Immature natural killer cell (primary cell): ENCODE measurements at places on chromosomes 1 and 21.

DNA sequence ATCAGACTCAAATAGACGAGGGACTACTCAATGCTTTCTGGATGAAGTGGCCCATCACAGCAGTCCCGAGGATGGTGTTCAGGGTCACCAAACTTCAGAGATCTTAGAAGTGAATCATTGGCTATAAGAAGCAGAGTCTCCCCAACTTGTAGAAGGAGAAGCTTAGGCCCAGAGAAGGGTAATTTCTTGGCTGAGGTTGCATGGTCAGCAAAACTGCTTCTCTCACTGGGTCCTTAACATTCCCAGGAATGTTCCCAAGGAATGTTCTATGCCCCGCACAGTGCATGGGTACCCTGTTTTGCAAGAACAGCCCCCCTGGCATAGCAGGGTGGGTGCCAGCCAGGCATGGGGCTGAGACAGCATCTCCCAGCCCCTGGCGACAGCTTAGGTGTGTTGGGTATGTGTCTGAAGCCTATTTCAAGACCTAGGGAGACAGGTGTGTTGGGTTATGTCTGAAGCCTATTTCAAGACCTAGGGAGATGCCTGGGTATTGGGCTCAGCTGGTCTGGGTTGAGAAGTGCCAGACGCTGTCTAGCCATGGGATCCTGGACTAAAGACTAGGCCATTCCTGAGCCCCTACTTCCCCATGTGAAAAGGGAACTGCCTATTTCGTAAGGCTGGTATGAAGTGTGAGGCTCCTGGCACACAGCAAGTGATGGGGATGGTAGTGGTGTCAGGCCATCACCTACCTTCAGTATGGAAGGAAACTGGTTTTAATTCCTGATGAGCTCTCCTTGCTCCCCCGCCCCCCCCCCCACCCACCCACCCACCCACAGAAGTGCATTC lies 26.1 kb downstream of the PADI6 start:
- DNase-seq, result no peak

DNA sequence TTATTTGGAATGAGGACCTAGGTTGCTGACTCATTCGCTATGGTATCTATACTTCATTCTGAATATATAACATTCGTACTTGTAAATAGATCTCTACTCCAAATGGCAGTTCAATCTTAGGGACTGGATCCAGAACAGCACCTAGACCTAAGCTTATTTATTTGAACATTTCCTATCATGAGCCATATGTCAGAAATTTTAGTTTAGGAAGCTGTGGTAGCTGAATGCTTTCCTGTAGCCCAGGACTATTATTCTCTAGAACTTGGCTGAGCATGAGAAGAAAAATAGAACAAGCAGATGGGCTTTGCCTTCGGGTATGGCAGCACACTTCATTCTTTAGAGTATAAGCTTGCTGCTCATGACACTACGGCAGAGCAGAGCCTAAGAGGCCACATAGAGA lies 1114.4 kb upstream of the B3GALT2 start:
- DNase-seq, result no peak

GRCh38 chr1:233655301-233655740 lies 41.4 kb downstream of the KCNK1 start:
- DNase-seq, result no peak

- DNase-seq, result peak; percentile 21
Measured at GRCh38 chr1:24584171-24584647, 28.3 kb downstream of the NCMAP start.

DNA sequence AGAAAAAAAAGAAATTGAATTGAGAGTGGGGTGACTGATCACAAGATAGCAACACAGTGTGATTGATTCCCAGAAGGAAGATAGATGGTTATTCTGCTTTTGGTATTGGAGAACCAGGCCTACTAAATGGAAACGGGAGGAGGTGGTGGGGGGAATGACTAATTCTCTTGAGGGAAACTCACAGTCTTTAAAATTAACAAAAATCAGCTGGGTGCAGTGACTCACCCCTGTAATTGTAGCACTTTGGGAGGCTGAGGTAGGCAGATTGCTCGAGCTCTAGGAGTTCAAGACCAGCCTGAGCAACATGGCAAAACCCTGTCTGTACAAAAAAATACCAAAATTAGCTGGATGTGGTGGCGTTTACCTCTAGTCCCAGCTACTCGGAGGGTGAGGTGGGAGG lies 134.6 kb upstream of the PDE4B start:
- DNase-seq, result no peak

GRCh38 chr21:29730281-29730680 lies 209.5 kb downstream of the GRIK1 start:
- no peak for DNase-seq

DNA sequence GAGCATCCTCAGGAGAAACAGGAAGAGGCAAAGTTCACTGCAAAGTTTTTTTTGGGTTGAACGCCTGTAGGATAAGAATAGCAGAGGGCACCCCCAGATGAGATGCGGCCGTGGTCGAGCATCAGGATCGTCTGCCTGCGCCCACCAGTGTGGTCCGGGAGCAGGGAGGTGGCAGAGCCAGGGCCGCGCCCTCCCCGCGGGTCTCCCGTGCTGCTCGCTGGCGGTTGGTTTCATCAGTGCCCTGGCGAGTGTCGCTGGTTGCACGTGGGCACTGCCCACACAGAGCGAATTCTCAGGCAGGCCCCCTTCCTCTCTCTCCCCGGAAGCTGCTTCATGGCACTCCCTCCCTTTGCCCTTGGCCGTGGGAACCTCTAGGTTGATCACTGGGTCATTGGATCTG lies 120.0 kb downstream of the PCBP3 start:
- DNase-seq, result no peak

DNA sequence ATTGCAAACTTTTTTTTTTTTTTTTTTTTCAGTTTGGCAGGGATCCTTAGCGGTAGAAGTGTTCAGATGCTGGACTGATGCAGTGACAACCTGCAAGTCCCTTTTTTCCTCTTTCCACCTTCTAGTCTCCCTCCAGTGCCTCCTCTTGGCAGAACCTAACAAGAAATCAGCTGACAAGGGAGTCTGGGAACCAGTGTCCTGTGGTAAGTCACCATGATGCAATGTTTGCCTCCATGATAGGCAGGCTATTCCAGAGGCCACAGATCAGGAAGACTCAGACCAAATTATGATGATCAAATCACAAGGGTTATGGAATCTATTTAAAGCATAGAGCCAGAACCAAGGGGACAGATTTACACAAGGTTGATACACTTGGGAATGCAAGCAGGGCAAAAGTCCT lies 3.0 kb upstream of the CD34 start:
- no peak for DNase-seq

DNA sequence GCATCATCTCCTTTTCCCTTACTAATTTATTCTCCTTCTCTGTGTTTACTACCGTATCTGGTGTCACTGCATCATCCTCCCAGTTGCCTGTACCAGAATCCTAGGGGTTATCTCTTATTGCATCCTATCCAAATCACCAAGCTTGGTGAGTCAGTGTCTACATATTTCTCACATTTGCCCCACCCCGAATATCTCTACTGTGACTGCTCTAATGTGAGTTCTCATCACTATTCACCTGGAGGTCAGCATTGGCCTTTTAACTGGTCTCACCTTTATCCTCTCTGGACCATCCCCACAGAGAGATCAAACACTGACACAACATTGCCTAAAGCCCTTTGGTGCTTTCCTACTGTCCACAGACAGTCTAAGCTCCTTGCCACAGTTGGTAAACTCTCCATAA lies 45.7 kb upstream of the ZNF648 start:
- no peak for DNase-seq

DNA sequence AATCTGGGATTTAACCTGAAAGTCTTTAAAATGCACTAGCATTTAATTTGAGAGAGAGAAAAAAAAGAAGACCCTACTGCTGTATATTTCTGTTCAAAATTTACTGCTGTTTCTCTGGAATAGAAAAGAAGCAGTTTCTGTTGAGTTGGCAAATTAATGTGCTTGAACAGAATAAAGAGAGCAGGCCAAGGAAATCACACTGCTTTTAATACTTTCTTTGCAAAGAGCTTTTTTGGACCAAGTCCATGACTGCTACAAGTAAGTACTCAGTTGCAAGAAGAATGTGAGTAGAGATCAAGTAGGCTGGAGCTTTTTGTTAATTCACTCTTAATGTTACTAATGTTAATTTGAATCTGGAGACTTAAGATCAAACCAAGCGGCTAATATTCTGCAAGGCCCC lies 336.2 kb upstream of the SGIP1 start:
- DNase-seq, result no peak

- DNase-seq, result no peak
Measured at GRCh38 chr1:94739521-94740061, 80.6 kb upstream of the SLC44A3 start.

DNA sequence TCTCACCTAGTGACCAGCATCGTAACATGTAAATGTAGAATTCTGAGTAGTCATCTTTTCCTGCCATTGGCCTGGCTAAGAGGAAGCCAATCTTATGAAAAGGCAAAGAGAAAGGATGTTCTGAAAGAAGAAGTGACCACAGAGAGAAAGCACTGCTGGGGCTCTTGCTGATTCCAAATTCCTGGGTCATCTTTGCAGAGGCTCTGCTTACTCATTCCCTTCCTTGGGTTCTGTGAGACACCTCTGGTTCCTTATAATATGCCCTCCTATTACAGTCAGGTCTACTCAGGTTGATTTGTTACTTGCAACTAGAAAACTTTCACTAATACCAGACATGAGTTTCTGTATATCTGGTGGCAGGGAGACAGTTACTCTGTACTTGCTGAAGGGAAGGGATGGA lies 198.8 kb upstream of the C8B start:
- DNase-seq, result no peak

GRCh38 chr21:46145159-46145839 lies 10.1 kb downstream of the FTCD start:
- no peak for DNase-seq

GRCh38 chr1:155982106-155982505 lies 3.8 kb upstream of the ARHGEF2 start:
- DNase-seq, result no peak

DNA sequence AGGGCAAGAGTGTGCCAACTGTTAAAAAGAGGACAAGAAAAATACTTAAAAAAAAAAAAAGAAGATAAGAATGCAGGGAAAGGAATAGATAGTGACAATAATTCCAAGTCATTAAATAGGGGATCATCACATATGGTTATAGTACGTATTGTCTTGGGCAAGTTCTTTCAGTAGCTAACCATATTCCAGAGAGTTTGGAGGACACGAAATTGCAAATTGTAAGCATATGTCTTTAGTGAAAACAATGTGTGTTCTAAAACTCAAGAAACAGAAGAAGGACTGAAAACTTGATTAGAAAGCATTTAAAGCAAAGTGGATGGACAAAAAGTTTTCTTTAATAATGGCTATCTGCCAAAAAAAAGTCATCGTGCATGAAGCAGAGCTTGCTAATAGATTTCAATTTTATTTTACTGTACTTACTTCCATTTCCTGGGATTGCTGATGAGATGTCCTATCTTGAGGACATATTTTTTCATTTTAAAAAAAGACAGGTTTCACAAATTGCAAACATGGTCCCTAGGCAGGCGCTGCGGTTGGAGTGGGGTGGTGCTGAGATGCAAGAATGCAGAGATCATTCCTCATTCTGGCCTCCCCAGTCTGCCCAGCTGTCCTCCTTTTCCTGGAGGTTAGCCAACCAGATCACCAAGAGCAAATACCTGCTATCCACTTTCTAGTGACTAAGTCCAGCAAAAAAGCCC lies 11.9 kb downstream of the TSPAN2 start:
- DNase-seq, result no peak

GRCh38 chr1:173857363-173857917 lies 10.3 kb downstream of the GAS5 start:
- DNase-seq, result no peak

GRCh38 chr21:45405819-45406762 lies 1.1 kb downstream of the COL18A1 start:
- no peak for DNase-seq

GRCh38 chr1:173856903-173857302 lies 10.9 kb downstream of the GAS5 start:
- no peak for DNase-seq

DNA sequence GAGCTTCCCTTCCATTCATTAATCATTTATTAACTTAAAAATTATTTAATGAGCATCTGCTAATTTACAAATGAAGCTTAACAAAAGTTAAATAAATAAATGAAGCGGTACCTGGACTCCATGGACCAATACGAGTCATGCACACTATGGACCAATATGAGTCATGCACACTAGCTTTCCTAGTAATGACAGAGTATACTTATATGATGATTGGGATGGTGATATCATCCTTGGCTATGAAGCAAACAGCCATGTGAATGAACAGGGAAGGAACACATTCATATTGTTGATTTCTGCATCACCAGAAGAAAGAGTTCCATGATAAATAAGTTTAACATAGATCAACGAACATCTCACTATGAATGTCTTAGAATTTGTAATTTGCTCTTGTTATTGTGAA lies 109.9 kb downstream of the SPAG17 start:
- DNase-seq, result no peak

GRCh38 chr1:217115404-217116380 lies 392.5 kb upstream of the ESRRG start:
- no peak for DNase-seq

DNA sequence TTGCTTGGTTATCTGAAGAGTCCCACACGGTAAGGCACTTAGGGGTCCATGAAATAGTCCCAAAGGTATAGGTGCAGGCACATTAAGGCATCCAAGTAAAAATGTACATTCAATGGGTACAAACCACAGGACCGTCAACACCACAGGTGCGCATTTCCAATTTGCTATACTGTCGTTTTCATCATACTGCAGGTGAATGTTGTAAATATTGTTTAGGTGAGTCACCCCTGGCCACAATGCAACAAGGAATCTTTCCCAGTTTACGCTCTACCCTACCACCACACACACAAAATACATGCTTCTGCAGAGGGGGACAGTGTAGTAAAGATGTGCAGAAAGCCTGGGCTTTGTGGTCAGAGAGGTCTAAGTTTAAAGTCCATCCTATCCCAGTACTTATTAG lies 13.7 kb downstream of the CADM3 start:
- DNase-seq, result no peak

GRCh38 chr1:91631718-91632330 lies 131.2 kb downstream of the CDC7 start:
- no peak for DNase-seq

DNA sequence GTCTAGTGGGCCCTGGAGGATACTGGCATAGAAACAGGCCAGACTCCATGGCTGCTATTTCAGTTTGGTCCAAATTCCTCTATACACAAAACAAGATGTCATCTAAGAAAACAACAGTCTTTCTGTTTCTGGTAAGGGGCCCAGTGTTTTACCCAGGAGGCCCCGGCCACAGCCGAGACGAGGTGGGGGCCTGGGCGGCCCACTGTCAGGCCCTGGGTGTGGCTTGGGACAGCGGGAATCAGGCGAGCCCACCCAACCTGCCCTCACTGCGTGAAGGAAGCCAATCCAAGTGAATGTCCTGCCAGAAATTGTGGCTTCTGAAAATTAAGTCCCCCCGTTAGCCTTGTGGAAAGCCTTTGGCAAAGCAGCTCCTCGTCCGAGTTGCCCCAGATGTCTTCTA lies 31.2 kb upstream of the GPR153 start:
- DNase-seq, result no peak

DNA sequence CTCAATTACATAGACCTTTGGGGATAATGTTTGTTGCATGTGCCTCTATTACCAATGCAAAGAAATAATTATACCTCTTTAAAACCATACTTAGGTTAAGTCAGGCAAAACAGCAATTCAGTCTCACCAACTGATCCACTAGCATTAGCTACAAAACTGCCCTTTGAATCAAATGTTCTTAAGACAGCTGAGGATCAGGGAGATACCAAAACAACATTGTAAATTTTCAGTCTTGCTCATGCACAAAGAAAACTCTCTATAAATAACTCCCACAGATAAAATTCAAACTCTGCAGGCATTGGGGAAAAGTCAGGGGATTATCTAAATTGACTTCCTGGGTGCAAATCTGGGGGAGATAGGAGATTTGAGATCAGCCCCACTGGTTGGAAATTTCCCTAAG lies 100.9 kb upstream of the DPT start:
- no peak for DNase-seq
